ENCODE measurements at places on chromosomes 2 and 18.
A peak's percentile ranks its signal among the peaks of the same experiment; 100 is the strongest.

DNA sequence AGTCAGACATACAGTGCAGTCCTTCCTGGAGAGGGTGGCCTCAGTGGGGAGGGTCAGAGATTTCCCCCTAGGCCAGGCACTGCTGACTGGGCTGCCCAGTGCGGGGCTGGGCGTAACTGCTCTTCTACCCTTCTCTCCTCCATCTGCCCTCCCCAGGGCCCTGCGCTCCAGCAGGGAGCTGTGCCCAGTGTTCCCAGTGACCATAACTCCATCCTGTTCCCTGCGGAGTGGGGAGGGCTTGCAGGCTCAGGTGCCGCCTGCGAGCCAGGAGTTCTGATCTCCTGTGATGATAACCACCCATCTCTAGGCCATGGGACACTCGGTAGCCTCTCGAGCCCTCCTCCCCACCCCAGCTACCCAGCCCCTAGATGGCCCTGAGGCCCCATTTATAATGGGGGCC is 107.6 kb downstream of the SMAD7 start:
- no peak for DNase-seq

DNA sequence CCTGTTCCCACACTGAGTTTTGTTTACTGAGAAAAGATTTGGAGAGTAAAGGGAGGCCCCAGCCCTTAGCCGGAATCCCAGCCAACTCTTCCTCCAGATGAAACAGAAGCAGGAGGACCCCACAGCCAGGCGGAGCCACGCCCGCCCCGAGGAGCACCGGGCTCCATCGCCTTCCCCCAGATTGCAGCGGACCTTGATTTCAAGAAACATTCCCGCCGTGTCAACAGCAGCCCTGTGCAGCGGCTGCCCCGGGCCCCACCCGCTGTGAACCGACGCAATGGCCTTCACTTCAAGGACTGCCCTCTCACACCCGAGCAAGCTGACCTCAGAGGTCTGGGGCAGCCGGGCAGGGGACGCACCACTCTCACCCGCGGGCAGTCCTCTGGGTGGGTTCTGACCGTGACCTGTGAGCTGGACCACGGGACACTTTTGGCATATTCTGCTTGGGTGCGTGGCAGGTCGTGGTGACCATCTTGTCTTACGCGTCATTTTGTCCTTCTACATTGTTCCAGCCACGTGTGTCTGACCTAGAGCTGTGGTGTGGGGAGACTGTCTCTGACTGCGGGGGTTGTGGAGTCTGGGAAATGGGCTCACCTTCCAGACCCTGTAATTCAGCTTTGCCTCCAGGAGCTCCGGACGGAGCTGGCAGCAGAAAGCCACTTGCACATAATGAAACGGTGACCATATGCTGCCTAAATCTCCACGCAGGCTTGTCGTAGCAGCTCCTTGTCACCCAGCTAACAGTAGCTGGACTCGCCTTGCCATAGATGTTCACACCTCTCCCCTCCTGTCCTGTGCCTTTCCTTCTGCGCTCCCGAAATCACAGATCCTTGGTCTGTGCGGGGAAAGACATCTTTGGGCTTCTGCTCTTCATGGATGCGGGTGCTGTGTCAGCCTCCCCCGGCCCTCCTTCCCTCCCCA is 32.0 kb upstream of the INHBB start:
- no peak for DNase-seq

GRCh38 chr2:794554-795241 is 117.5 kb upstream of the TMEM18 start:
- no peak for DNase-seq

- no peak for DNase-seq
Observed at GRCh38 chr18:44637210-44638033, 43.3 kb upstream of the SETBP1 start.

GRCh38 chr2:168736649-168737445 is 65.6 kb upstream of the NOSTRIN start:
- no peak for DNase-seq

DNA sequence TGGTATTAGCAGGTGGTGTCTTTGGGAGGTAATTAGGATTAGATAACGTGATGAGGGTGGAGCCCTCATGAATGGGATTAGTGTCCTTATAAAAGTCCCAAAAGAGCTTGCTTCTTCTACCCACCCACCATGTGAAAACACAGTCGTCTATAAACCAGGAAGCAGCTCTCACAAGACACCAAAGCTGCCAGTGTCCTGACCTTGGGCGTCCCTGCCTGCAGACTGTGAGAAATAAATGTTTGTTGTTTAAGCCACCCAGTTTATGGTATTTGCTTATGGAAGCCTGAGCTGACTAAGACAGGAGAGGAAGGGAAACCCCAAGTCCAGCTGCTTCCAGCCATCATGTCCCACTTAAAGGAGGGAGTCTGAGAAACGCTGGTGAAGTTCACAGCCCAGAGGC is 13.6 kb downstream of the ADI1 start:
- DNase-seq, result no peak

GRCh38 chr18:30748541-30748940 is 294.0 kb downstream of the DSC3 start:
- DNase-seq, result peak; percentile 58

DNA sequence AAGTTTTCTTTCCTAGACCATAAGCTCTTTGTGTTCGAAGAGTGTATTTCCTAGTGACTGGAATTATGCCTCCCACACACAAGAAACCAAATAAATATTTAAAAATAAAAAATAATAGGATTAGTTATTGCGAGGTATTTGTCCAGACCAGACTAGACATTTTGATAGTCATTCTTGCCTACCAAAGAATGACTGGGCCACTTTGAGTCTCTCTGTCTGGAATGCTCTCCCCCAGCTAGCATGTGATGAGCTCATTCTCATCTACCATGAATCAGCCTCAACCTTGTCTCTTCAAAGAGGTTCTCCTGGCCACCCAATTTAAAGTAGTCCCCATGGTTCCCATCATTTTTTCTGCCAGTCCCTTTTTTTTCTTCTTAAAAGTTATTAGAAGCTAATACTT is 13.9 kb upstream of the DSC1 start:
- no peak for DNase-seq

- peak; percentile 20 for DNase-seq
Observed at GRCh38 chr2:30686000-30686399, 121.2 kb downstream of the CAPN13 start.

DNA sequence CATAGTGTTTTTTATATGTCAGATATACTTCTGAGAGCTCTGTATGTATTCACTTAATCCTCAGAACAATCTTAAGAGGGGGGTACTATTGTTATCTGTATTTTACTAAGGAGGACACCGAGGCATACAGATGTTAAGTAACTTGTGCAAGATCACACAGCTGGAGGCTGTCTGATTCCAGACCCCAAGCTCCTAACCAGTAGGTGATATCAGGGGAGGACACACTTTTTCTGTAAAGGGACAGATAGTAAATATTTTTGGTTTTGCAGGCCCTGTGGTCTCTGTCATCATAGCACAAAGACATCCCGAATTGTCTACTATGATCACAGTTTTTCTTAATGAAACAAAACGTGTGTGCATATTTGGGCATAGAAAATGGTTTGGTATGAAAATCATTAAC is 143.7 kb downstream of the LAMA3 start:
- no peak for DNase-seq

GRCh38 chr2:64919261-64919660 is 69.9 kb upstream of the SLC1A4 start:
- DNase-seq, result no peak

GRCh38 chr2:227701556-227701955 is 16.3 kb downstream of the SLC19A3 start:
- DNase-seq, result no peak

DNA sequence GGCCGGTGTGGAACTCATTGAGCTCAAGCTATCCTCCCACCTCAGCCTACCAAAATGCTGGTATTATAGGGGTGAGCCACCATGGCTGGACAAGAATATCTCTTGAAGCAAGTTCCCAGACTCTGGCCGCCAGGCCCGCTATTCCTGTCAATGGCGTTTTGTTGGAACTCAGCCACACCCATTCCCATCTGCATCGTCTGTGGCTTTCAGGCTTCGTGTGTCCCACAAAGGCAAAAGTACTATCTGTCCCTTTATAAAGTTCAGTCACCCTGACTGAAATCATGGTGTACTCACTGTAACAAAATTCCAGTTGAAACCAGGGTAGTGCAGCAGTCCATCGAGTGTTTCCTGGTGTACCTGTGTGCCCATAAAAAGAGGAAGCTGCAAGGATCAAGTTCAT is 96.7 kb downstream of the SH3BP4 start:
- DNase-seq, result no peak
